Fibroblast of skin of right biceps (primary cell): ENCODE measurements at places on chromosomes 2 and 18.

- DNase-seq, result peak; percentile 3
Measured at GRCh38 chr18:55585065-55585919, 2.7 kb downstream of the TCF4 start.

- DNase-seq, result no peak
Measured at GRCh38 chr2:85889627-85890281, 964 bp upstream of the ST3GAL5 start.

DNA sequence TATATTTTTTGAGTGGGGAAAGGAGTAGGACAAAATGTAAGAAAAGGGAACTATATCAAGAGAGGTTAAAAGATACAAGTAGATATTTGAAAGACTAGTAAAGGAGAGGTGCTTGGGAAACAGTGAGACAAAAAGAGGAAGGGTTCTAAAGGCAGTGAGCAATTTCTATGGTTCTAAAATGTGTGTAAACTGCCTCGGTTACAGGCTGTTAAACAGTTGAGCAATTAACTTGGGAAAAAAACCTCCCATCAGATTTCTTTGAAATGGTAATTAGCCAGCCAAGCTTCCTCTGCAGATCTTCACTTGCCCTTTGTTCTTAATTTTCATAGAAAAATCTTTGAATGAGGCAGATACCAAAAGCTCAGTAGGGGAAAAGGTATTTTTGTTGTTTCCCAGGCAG lies 238.7 kb upstream of the KCNH7 start:
- DNase-seq, result no peak

DNA sequence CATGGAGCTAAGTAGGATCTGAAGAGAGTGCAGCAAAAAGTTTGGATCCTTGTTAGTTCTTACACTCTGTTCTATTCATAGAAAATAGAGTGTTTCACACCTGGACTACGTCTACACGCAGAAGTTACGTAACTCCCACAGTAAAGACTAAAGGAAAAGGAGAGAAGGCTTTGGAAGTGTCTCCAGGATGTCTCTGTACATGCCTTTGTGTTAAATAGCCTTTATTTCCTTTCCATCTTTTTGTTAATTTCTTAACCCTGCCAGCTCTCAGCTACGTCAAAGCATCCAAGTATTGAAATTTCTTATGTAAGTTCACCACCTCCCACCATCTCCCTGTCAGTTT lies 8.4 kb downstream of the DTNB start:
- DNase-seq, result no peak

- no peak for DNase-seq
Measured at GRCh38 chr2:172227719-172228118, 125.0 kb upstream of the DLX2 start.

- DNase-seq, result no peak
Measured at GRCh38 chr18:63303547-63303946, 16.0 kb downstream of the BCL2 start.

DNA sequence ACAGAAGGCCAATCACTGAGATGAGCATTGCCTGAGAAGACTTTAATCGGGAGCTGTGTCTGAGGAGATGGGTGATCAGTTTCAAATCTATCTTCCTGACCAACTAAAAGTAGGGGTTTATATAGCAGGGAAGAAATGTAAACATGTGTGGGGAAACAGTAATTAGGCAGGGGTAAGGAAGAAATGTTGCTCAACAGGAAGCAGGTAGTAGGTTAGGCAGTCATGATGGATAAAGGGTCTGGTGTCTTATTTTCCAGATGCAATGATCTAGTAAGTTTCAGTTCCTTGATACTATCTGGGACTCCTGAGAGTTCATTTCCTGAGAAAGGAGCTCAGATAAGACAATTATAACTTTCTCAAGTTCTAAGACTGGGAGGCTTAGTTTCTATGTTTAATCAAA lies 33.8 kb upstream of the DNAJC10 start:
- no peak for DNase-seq
